ENCODE measurements at places on chromosomes 2 and 18.
A peak's percentile ranks its signal among the peaks of the same experiment; 100 is the strongest.

- no peak for DNase-seq
Measured at GRCh38 chr18:67467188-67467587, 49.3 kb downstream of the DSEL start.

GRCh38 chr2:159093497-159093896 lies 125.1 kb downstream of the TANC1 start:
- DNase-seq, result no peak

- DNase-seq, result no peak
Measured at GRCh38 chr18:48105317-48105716, 174.9 kb upstream of the SMAD2 start.

DNA sequence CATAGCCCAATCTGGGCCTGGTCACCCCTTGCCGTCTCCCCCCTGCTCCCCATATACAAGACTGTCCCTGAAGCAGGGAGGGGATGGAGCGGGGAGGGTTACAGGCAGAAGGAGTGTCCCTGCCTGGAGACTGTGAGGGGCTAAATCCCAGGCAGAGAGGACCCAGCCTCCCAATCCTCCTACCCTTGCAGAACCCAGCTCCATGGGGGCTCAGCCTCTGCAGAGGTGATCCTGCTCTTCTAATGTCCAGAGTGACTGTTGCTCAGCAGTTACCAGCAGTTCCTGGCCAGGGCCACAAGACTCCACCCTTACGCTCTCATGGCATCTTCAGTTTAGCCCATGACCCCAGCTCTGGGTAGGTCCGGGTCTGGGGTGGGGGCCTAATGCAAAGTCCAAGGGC lies 58.1 kb downstream of the COA5 start:
- DNase-seq, result no peak

DNA sequence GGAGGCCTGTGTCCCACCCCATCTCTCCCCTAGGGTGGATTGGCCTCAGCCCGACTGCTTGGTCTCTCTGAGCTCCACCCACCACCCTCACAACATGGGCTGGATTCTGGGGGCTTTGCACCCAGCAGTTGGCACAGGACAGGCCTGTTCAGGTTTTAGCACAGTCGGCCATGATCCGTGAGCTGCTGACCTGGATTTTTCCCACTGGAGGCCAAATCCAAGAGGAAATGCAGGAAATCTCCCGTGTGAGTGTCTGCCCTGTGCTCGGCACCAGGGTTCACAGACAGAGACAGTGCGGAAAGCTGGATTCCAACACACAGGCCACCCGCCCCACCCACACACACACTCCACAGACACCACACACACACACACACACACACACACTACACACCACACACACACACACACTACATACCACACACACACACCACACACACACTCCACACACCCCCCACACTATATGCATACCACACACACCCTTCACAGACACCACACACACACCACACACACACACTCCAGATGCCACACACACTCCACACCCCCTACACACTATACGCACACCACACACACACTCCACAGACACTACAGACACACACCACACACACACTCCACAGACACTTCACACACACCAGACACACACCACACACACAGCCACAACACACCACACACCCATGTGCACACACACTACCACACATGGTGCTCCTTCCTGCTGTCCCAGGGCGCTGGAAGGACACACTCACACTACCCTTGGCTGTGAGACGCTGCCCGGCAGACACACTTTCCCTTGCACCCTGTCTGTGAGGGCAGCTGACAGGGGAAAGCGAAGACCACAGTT lies 14.1 kb downstream of the MBP start:
- DNase-seq, result no peak

DNA sequence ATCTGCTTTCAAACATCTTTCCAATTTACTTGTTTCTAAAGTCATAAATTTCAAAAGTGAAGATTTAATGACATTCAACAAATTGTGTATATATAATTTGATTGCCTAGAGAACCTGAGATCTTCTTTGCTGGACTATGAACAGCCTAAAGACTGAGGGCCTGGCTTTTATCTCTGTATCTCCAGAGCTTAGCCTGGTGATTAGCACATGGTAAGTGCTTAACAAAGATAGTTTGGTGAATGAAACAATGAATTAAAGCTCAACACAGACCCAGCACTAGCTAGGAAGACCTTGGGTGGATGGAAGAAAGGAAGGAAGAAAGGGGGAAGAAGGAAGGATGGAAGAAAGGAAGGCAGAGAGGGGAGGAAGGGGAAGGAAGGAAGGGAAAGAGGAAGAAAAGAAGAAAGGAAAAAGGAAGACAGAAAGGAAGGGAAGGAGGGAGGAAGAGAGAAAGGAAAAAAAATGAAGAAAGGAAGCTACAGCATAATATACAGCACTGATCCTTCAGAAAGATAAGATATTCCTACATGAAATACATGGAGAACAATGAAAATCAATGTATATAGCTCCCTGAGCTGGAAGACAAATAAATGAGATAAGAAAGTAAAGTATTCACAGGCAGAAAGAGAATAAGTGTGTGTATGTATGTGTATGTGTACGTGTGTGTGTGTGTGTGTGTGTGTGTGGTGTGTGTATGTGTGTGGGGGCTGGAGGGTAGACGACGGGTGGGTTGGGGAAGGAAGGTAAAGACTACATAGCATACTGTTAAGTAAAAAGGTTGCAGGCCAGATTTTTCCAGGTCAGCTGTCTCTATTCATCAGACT lies 318.2 kb downstream of the TNS1 start:
- no peak for DNase-seq

- no peak for DNase-seq
Measured at GRCh38 chr18:22839340-22839821, 93.7 kb upstream of the RBBP8 start.

DNA sequence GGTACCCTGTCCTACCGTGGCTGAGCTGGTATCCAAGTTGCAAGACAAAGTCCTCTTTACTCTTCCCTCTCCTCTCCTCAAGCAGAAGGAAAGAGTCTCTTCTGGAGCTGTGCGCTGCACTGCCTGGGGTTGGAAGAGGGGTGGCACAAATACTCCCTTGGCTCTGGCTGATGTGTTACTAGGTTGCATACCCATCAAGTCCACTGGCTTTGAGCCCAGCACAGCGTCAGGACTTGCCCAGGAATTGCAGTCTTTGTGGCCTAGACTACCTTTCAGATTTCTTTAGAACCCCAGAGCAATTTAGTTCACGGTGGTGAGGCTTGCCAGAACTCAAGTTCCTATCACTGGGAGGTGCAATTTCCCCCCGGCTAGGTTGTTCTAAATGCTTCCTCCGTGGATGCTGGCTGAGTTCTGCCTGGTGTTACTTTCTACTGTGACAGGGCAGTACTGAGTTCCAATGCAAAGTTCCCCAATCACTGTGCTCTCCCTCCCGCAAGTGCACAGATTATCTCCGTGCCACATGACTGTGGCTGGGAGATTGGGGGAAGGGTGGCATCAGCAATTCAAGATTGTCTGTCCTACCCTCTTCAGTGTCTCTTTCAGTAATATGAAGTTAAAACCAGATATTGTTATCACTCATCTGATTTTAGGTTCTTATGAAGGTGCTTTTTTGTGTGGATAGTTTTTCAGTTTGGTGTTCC lies 13.4 kb downstream of the MYO3B start:
- peak; percentile 69 for DNase-seq
